ENCODE measurements at places on chromosomes 2 and 18.

- no peak for DNase-seq
Measured at GRCh38 chr2:65456064-65456463, 23.7 kb upstream of the SPRED2 start.

DNA sequence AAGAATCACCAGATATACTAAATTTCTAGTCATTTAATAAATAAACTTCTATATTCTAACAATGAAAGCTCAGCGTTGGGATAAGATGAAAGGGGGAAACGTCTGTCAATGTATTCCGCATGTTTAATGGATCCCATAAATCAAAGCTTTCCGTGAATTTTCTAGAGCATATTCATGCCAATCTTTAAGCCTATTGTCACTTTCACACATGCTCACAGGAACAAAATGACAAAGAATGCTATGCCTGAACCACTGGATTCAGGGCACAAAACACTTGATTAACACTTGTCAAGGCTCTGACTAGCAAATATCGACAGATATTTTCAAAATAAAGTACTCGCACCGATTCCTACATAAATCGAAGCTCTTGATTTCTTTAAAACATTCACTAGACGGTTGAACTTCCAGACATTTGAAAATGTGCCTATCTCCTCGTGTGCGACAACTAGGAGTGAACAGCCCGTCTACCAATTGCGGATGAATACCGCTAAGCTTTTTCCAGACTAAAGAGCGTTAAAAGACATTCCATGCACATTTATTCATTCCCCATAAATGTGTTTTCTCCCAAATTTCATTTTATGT lies 1.8 kb downstream of the TLK1 start:
- DNase-seq, result no peak

DNA sequence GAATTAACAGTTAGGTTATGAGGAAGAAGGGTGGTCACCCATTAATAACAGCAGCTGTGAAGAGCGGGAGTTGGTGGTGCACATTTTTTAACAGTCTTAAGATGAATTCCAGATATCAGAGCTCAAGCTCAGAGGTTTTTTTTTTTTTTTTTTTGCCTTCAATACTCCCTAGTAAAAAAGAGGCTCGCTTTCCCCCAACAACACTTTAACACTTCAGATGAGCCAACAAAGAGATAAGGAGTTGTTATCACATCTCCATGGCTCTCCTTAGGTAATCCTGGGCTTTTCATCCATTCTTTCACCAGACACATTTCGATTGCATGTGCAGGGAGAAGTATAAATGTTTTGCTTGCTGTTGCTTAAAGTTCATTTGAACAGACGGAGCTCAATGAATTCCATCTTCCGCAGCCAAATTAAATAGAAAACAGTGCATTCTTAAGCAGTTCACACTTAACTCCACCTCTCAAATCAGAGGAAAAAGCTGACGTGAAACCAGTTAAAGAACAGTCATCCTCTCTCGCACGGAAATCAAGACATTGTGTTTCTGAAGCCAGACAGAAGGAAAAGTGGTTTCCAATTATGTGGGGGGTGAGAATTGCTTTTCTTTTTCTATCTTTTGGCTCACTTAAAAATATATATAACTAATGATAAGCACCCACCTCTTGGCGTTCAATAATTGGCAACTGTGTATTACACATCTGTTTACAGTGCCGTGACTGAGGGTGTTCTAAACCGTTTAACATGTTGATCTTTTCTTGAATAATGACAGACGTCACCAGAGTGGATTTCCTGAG lies 118.2 kb downstream of the ZNF521 start:
- no peak for DNase-seq

DNA sequence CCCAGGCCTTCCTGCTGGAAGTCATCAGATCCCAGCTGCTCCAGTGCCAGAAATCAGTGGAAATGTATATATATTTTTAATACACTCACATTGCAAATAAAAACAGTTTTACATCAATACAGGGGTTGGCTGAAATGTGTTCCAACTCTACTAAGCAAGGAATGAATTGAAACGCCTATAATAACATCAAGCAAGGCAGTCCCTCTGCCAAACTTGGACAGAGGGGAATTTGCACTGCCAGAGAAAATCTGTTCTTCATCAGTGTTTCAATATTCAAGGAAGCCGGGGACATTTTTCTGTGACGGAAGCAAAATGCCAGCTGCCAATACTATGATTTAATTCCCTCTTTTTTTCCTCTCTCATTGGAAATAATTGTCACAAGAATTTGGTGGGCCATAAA lies 335.3 kb downstream of the TNS1 start:
- no peak for DNase-seq

DNA sequence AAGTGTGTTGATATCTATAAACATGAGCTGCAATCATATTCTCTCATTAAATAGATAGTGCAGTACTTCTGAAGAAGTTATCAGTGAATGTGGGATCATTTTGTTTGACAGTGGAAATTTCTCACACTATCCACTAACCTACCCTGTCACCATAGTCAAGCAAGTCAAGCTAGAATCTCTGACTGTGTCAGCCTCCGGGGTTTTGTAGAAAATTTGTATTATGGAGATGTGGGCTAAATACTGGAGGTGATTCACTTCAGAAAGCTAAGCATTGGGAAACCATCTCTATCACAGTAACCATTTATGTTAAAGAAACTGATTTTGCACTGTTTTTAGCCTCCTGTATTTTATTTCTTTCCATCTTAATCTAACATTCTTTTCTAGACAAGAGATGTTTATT lies 126.6 kb upstream of the CREB1 start:
- no peak for DNase-seq

DNA sequence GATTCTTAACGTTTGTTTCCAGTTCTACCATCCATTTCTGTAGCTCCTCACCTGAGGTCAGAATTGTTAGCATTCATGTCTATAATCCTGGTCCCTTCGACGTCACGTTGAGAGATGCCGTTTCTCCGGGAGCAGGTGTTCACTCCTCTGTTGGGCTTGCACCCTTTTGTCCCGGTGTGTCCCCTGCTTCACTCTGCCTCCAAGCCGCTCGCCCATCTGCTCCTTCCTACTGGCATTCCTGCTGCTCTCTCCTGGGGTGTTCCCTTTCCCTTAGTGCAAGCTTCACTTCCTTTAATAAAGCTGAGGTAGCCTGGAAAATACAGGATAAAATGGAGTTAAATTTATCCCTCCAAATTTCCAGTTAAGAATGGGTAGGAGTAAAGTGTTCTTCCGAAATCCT lies 61.9 kb upstream of the CABYR start:
- no peak for DNase-seq

DNA sequence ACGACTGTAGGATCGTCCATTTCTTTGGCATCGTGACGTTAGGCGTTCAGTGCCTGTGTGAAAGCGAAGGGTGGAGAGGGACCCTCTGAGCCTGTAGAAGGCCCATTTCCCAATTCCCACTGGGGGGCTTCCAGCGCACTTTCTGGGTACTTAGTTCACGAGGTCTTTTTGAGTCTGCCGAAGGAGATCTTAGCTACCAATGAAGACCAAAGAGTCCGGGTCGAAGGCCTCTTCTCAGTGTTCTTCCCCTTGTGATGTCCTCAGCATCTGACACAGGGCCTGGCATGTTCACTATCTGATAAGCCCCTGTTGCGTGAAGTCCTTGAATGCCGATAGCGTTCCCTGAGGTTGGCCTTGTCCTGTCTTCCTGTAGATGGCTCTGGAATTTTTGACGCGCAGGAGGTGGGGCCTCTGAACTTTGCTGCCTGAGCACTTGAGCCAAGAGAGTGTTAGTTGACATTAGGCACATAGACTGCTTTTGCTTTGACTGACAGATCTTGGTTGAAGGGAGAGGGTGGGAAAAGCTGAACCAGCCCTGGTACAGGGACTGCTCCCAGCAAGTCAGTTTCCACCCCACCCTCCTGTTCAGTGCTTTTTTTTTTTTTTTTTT lies 52.8 kb downstream of the LDLRAD4 start:
- no peak for DNase-seq

DNA sequence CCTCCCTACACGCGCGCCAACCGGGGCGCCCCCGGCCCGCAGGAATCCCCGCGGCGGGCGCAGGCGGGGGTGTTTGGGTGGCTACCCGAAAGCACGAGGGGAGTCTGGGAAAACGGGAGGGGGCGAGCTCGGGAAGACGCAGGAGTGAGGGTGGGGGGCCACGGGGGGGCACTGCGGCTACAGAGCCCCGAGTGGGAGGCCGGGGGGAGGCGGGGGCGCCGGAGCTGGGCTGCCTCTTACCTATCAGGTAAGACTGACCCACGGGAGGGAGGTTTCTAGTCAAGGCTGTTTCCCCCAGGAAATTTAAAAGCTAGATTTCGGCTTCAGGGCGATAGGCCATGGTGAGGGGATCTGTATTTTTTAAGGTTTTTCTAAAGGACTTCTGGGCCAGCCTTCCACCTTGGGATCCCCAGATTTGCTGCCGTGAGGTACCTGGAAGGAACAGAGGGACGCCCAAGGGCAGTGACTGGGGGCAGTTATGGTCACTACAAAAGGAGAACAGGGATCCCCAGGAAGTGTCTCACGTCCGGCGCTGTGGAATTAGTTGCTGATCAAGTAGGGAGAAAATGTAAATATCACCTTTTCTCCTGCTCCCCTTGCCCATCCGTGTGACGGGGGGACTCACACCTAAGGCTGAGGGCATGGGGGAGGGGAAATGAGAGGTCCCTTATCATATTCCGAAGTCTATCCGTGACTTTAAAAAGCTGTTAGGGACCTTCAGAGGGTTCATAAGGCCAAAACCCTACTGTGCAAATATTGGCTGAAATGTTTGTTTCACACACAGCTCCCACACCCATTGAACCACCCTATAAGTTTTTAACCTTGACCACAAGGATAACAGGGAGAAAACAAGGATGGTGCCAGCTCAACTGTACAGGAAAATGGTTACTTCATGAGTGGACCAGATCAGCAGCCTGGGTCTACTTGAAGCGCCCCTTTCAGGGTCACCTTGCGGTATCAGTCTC lies 638 bp upstream of the IRS1 start:
- no peak for DNase-seq

- DNase-seq, result no peak
Measured at GRCh38 chr2:12514631-12515437, 201.9 kb upstream of the TRIB2 start.

DNA sequence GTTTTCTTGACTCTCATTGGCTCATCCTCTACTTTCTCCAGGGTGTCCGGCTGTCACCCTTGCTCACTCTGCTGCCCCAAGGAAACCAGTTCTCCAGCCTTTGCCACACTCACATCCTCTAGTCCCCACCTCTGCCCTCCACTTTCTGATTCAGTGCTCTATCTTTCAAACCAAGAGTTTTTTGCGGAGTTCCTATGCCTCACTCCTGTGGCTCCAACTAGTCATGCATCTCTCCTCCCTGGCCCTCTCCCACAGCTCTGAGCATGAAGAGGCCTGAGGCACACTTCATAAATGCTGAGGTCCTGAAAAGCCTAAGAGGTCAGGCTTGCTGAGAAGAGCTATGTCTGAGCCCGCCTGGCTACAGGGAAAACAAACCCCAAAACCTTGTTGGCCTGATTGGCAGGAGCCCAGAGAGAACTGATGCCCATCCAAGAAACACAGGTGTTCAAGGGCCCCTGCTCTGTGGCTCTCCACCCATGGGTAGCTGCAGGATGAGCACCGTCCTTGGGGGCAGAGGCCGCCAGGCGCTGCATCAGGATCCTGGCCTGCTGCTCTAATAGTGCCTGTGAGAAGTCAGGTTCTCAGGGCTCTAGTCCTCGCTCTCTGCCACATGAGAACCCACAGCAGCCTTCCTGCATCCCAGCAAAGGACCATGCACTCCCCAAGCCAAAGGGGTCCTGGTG lies 42.1 kb downstream of the HS1BP3 start:
- no peak for DNase-seq

- no peak for DNase-seq
Measured at GRCh38 chr2:233000886-233001750, 11.9 kb downstream of the NGEF start.

GRCh38 chr2:228847684-228848083 lies 423.4 kb downstream of the PID1 start:
- no peak for DNase-seq

- DNase-seq, result no peak
Measured at GRCh38 chr2:212908682-212909435, 242.6 kb downstream of the IKZF2 start.

DNA sequence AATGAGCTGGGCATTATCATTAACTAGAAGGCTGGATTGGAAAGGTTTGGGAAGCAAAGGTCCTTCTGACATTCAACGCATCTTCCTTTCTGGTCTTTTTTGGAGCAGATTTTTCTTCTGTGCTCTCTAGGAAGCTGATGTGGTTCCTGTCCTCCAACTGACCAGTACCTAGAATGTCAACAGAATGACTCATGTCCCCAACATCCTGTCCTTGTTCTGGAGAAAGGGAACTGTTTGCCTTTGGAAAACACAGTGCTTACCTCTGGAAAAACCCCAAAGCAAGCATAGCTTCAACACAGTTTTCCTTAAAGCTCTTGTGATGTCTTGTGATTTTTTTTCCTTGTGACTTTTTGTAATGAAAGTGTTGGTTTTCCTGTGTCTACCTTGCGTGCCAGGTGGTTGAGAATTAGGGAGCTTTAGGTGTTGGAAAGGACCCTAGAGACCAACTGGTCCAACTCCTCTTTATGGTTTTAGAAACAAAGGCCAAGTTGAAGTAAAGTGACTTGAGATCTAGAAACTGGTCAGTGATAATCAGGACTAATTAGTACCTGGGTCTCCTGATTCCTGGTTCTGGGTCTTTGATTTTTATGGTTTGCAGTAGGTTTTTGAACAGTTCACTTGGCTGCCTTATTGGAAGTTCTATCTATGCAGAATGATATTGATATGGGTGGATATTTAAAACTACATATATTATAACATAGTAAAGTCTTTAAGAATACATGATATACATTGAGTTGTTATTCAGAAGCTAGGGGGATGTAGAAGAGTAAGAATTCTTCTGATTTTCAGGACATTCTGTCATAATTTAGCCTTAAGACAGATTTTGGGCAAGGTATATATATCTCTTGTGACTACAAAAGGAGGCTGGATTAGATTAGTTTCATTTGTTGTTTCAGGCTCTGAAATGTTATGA lies 70.5 kb downstream of the FMNL2 start:
- no peak for DNase-seq

- DNase-seq, result no peak
Measured at GRCh38 chr2:68465081-68465916, 1.8 kb downstream of the FBXO48 start.
